ENCODE measurements at places on chromosomes 2 and 18.

- no peak for DNase-seq
Observed at GRCh38 chr18:70028084-70028483, 80.4 kb upstream of the CD226 start.

DNA sequence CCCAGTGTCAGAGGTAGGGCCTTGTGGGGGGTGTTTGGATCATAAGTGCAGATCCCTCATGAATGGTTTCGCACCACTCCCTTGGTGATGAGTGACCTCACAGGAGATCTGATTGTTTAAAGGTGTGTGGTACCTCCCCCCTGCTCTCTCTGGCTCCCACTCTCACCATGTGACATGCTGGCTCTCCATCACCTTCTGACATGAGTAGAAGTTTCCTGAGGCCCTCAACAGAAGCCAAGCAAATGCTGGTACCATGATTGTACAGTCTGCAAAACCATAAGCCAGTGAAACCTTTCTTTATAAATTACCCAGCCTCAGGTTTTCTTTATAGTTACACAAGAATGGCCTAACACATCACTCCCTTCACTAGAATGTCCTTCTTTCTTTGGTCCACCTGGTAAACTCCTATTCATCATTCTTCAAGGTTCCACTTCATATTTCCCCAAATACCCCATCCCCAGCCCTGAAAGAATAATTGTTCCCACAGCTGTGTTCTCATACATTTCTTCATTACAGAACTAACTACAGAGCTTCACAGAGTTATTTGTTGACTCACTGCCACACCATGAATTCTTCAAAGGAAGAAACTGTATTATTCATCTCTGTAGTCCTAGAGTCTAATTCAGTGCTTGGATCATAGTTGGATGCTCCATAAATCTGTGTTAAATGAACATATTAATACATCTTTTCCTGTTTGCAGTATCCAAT is 81.2 kb upstream of the STK17B start:
- DNase-seq: no peak

DNA sequence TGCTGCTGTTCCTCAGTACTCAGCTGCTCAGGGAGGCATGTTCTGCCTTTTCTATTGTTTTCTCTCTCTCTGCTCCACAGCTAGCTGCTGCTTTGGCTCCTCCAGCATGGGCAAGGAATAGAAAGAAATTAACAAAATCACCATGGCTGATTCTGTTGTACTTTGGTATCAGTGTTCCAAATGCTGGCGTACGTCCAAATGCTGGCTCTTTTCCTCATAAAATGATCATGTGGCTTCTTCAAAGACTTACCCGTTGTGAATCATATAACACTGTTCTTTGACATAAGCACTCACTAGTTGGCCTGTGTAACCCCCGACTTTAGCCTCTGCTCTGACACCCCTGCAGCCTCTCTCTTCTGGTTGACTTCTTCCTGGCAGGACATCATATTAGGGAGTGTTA is 547.6 kb downstream of the CPS1 start:
- DNase-seq: no peak

DNA sequence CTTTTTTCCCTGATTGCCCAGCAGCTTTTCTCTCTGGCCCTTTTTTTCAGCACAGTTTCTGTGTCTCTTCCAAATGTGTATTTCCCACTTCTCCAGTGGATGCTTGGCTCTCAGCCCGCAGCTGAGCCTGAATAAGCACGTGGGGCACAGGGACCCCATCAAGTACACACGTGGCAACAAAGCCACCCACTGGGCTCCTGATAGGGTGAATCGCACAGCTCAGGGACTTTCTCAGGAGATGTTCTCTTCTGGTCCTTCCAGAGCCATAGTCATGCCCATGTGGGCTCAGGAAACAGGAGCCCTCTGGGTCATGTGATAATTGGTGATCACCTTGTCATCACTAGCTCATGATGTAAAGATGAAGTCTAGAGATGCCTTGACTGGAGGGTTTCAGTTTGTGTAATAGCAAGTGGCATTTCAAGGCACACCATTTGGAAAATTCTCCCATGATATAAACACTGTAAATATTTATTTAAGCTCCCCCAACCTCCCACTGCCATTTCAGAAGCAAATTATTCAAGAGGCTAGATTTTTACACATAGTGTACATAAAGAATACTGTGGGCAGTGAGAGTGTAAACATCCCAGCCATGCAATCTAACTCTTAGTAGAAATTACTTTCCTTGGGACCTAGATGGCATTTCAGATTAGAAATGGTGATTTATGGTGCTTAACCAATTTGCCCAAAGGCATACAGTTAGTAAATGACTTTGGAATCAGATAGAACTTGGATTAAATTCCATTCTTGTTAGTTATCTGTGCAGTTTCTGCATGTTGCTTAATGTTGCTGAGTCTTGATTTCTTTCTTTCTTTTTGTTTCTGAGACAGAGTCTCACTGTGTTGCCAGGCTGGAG is 597.5 kb downstream of the SLC4A3 start:
- DNase-seq: no peak

- no peak for DNase-seq
Observed at GRCh38 chr2:132969371-132969985, 299.5 kb upstream of the LYPD1 start.

DNA sequence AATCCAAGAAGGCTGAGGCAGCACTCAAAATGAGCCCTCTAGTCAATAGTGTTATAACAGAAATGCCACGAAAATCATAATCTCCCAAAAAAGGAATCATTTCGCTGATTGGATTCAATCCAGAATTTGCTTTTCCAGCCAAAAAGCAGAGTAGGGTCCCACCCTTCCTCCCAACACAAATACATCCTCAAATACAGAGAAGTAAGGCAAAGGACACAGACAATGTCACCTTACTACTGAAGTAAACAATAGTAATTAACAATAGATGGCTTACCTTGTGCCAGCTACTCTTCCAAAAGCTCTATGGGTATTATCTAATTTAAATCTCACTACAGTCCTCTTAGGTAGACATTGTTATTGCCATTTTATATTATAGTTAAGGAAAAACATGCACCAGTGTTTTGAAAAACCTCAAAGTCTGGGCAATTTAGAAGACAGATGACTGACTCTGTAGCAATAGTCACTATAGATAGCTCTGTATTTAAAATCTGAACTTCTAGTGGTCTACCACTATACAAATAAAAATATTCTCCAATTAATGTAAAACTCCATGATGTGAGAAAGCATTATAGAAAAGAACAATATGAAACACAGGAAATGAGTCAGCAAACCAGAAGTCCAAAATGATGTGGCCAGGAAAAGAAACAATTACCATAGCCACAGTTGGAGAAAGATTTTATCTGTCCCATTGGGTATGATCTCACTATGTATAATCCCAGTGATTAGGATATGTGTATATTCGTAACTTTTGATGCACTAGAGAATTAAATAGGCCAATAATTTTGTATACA is 305.0 kb upstream of the ERBB4 start:
- DNase-seq: no peak

- no peak for DNase-seq
Observed at GRCh38 chr2:129091620-129092019, 773.0 kb upstream of the HS6ST1 start.

- DNase-seq: no peak
Observed at GRCh38 chr2:39632876-39633275, 32.8 kb upstream of the TMEM178A start.

DNA sequence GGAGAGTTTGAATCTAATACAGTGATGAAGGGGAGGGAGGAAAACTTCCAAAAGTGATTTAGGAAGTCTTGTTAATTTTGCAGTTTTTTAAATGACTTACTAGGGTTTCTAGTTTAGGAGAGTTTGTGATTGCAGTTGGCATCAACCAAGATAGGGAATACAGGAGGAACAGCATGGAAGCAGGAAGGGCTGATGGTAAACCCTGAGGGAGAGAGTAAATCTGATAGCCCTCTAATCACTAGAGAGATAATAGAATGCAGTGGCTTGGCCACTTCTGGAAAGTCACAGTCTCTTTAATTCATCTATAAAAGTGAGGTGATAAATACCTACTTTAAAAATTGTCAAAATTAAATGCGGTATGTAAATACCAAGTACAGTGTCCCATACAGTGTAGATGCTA is 5.6 kb downstream of the YPEL5 start:
- no peak for DNase-seq

DNA sequence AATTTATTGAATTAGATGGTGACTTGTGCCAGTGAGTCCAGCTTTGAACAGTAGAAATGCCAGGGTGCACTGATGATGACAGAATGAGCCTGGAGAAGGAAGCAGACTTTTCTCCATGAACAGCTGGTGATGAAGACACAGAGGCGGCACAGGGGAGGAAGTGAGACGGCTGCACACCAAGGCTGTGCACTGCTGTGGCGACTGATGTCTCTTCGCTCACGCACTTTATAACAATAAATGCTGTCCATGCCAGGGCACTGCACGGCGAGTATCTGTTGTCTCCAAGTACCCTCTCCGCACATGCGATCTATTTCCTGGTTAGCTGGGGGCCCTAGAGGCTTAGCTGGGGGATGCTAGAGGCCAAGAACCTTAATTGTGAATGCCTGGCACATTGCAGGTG is 175.2 kb downstream of the TMEM200C start:
- DNase-seq: no peak
